ENCODE measurements at places on chromosomes 16 and 17. TPM values are rescaled to one million over a fixed set of nuclear protein-coding genes. Genes with fewer than 3 reads are reported as not detected.

DNA sequence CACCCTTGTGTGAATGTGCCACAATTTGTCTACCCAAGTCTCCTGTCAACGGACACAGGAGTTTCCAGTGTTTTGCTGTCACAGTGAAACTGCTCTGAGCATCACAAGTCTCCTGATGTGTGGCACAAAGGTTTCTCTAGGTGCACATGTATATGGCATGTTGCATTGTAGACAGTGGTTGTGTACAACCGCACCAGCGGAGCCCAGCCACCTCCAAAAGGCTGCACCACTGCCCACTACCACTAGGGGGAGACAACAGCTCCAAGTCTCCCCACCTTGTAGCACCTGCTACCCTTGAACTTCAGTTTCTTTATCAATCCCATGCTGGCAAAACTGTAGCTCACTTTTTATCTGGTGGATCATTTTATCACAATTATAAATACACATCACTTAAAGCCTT, 95.5 kb upstream of the ZNF469 start:
- DNase-seq, result no peak

KLHL36 gene
- 60.2 TPM for total RNA-seq

DNA sequence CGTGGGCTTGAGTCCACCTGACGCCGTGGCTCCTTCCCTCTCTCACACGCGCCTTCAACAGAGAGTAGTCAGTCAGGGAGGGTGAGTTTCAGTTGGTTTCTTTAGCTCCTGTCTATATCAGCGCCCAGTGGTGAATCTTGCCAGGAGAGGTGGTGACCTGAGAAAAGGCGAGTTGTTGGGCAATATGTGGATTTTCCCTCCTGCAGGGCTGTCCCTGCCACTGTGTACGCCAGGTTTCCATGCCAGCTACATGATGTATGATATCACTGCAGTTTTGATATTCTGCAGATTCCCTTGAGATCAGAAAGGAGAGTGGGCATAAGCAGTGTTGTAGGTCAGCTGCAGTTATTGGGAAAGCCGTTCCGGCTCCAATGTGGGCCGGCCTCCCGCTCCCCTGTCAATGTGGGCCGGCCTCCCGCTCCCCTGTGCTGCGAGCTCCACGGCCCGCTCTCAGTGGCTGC, 31.4 kb downstream of the BANP start:
- no peak for DNase-seq

- no peak for DNase-seq
Measured at GRCh38 chr16:50928065-50928464, 186.2 kb downstream of the CYLD start.

CHAD gene
- total RNA-seq, result not detected

GRCh38 chr17:45861165-45861564, 16.5 kb downstream of the SPPL2C start:
- DNase-seq, result no peak

DNA sequence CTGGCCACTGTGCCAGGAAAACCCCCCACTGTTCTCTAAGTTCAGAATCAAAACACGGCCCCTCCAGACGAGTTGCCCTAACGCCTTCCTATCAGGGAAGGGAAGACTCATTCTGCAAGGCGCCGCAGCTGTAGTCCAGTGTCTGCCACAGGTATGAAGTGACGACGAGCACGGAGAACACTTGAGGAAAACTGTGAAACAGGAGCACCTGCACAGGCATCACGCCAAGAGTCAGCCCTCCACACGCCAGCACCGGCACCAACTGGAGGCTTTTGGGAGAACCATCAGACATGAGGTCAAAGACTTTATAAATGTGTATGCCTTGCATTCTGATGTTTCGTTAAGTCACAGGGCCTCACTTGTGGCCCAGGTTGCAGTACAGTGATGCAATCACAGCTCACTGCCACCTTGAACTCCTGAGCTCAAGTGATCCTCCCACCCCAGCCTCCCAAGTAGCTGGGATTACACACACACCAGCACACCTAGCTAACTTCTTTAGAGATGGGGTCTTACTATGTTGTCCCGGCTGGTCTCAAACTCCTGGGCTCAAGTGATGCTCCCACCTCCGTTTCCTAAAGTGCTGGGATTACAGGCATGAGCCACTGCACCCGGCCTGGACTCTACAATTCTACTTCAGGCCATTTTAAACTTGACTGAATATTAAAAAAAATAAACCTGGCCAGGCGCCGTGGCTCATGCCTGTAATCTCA, 22.9 kb downstream of the KLHDC4 start:
- no peak for DNase-seq

DNA sequence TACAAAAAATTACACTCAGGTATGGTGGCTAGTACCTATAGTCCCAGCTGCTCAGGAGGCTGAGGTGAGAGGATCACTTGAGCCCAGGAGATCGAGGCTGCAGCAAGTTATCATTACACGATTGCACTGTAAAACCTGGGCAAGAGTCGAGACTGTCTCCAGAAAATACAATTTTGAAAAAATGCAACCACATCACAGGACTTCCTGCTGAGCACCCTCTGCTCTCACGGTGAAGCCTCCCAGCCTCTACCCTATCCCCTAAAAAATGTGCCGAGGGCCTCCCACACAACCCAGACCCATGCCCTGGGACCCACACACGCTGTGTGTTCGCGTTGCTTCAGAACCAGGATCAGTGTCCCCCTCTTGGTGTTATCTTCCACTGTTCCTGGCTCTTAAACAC, 236.1 kb downstream of the CPPED1 start:
- no peak for DNase-seq

- no peak for DNase-seq
Measured at GRCh38 chr17:34151102-34151501, 104.0 kb upstream of the CCL2 start.

NLRC3 gene
- total RNA-seq, result 1.6 TPM

ZNF423 gene
- total RNA-seq, result 25.3 TPM

DNA sequence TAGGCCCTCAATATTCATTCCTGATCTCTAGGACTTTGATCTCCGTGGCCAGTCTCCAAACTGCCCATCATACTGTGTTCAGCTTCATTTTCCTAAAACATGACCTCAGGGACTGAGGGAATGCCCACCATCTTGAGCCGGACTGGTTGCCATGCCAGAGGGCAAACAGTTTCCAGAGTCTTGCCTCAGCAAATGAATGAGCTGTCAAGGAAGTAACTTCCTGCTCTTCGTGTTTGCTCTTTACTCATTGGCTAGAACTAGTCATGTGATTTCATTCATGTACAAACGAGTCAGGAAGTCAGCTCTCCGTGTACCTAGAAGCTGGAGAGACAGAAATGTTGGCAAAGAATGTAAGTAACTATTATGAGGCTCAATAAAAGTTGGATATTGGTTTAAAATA, 50.2 kb downstream of the ANKFN1 start:
- DNase-seq, result no peak

NAGPA gene
- total RNA-seq, result 11.5 TPM

KLHL11 gene
- 16.0 TPM for total RNA-seq

ABCA6 gene
- 225 TPM for total RNA-seq

DNA sequence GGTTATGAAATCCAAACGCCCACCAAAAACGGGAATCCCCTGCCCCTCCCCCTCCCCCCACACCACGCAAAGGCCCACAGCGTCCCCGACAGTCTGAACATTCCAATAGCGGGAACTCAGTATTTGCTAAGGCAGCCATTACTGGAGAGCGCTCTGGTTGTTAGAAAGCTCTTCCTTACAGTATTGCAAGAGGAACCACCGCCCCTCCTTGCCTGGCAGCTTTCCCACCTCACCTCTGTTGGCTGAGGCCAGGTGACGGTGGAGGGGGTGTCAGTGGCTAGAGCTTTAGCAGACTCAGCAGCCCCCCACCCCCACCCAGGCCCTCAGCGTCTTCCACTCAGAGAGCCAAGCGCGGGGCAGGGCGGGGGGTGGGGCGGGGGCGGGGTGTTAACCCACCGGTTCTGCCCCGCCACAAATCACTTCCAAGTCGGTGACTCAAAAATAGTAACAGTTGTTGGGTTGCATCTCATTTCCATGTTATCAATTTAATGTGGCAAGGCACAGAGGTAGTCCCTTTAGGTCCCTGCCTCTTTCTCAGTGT, 2.2 kb upstream of the PLEKHH3 start:
- DNase-seq, result no peak

GRCh38 chr16:27355610-27356009, 41.8 kb downstream of the IL4R start:
- peak; percentile 68 for DNase-seq

TMC7 gene
- 9.6 TPM for total RNA-seq

MRM3 gene
- 12.1 TPM for total RNA-seq

Data from sciatic nerve (tissue), 2 donors.